ENCODE measurements at places on chromosomes 6 and 20.

GRCh38 chr6:131368198-131368911 is 204.7 kb upstream of the ARG1 start:
- DNase-seq, result peak; percentile 96

DNA sequence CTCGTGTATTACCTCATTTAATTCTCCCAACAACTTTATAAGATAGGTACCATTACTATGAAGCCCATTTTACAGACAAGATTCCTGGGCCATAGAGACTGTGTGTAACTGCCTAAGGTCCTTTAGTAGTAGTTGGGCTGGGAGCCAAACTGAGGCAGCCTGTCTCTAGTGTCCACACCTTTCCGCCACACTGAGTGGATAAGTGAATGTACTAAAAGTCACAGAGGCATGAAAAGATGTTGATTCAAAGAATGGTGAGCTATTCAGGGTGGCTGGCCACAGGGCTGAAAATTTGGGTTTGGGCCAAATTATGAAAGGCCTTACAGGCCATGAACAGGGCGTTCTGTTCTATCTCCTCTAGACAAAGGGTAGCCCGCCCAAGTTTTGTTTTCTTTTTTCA is 11.0 kb downstream of the CD24 start:
- no peak for DNase-seq

- DNase-seq, result no peak
These were observed 144.2 kb upstream of the CENPW start for GRCh38 chr6:126195625-126196236.

GRCh38 chr6:39496915-39497314 is 174.4 kb upstream of the KCNK16 start:
- DNase-seq, result no peak

DNA sequence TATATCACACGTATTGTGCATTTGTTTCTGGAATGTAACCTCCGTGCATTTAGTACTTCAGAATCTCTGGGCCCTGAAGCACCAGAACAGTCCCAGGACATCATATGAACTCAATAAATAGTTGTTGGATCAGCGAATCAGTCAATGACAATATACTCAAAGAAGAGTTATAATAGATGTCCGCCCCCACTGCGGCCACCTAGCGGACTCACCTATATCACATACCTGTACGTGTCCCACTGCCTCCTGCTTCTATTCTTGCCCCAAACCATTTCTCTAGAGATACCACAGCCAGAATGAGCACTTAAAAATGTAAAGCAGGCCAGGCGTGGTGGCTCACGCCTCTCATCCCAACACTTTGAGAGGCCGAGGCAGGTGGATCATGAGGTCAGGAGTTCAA is 73.9 kb downstream of the DCDC2 start:
- no peak for DNase-seq
